ENCODE measurements at places on chromosomes 7 and 10.

DNA sequence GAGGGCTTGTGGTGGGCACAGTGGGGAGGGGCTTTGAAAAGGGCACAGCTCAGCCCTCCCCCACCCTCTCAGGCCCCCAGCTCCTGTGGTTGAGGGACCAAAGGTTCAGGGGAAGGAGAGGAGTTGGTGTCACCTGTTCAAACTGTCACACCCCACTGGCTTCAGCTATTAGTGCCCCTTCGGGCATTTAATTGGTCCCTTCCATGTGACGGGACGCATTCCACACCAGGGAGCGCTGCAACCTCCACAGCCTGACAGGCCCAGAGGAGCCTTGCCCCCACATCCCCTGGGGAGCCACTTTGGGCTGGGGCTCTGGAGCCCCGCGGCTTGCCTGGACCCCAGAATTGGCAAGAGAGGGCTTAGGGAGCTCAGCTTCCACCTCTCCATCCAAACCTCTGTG is 75.7 kb downstream of the C10orf105 start:
- no peak for DNase-seq

DNA sequence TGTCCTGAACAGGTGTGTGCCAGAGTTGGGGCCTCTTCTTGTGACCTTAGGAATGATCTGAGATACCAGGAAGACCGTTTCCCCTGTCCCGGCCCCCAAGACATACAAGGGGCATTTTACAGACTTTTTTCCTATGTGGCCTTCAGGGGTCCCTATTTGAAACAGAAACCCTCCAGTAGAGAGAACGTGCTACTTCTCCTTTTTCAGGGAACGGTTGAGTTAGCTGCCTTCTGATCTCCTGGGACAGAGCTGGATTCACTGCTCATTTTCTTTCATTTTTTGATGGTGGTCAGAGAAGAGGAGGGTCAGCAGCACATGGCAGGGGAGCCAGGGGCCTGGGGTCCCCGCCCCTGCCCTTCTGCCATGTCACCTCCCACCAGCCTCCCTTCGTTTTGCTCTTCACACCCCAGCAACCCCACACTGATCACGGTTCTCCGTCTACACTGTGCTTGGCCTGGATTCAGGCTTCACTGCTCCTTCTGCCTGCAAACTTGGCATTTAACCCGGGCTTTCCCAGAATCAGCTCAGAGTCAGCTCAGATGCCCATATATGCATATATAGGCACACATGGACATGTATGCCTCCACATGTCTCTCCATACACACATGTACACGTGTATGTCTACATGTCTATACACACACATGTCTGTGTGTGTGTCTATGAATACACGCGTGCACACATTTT is 138.1 kb upstream of the BTBD16 start:
- no peak for DNase-seq

GRCh38 chr7:78215199-78215598 is 416.6 kb downstream of the PHTF2 start:
- DNase-seq = no peak

- no peak for DNase-seq
Observed at GRCh38 chr10:7506571-7506970, 95.7 kb upstream of the SFMBT2 start.

GRCh38 chr10:122786269-122786668 is 59.4 kb downstream of the CUZD1 start:
- DNase-seq = peak; percentile 39

DNA sequence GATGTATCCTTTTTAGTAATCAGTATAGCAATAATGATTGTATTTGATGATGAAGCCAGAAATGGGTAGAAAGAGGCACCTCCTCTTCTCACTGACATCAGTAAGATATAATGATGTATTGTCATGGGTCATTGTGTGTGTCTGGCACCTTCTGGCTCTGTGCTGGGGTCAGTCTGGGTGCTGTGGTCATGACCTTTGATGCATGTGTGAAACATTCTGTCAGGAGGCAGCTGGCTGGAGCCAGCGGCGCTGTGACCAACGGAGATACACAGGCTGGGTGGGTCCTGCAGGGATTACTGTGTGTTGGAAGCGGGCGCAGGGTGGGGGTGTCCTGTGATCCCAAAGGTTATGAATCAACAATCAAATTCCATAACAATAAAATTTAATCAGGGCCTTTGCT is 35.2 kb downstream of the EEPD1 start:
- no peak for DNase-seq

GRCh38 chr7:55565681-55566080 is 6.6 kb downstream of the VOPP1 start:
- no peak for DNase-seq

GRCh38 chr10:23157691-23158369 is 34.3 kb upstream of the PTF1A start:
- DNase-seq = peak; percentile 46

DNA sequence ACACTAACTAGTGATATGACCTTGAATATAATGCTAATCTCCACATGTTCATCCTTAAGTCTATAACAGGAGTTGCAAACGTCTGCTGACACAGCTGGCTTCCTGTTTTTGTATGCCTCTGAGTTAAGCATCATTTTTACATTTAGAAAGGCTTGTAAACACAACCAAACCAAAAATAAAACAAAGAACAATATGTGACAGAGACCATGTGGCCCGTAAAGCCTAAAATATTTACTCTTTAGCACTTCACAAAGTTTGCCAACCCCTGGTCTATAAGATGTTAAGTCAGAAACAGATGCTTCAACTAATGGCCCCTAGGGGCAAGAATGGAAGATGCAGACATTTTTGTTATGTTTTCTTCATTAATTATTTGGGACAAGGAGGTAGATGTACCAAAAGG is 109.3 kb downstream of the CPEB3 start:
- DNase-seq = no peak

GRCh38 chr10:49830846-49831245 is 68.7 kb upstream of the OGDHL start:
- no peak for DNase-seq

- DNase-seq = no peak
Observed at GRCh38 chr7:32579776-32580175, 84.5 kb downstream of the AVL9 start.

DNA sequence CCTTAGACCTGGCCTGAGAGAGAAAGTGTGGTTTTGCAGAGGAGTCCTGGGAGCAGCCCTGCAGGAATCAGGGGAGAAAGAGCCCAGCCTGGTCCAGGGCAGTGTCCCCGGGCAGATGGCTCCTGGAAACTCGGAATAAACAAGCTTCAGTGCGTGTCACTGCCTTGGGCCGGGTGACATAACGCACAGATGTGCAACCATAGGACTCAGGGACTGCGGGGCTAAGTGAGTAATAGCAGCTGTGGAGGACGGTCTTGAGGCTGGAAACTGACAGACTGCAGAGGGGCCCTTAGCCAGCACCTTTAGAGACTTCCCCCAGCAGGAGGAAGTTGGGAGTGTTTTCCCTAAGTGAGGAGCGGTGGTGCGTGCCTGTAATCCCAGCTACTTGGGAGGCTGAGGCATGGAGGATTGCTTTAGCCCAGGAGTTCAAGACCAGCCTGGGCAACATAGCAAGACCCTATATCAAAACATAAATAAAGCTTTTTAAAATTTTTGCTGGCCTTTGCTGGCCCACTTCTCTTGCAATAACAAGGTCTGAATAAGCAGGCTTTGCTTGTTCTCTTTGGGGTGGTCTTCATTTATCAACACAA is 5.3 kb upstream of the CLIP2 start:
- peak; percentile 84 for DNase-seq

DNA sequence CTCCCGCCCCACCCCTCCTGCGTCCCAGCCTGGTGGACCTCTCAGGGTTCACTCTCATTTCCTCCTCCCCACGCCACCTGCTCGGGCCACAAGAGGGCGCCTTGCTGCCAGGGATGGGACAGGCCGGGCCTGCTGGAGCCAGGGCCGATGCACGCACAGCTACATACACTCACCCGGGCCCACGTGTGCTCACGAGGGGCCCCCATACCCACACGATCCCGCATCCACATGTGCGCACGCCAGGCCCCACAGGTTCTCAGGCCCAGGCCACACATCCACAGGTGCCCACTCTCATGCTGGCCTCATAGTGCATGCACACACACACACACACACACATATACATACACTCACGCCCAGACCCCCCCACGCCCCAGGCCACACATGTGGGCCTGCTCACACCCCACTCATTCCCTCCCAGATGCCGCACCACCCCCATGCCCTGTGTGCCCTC is 68.6 kb downstream of the LHPP start:
- peak; percentile 74 for DNase-seq

DNA sequence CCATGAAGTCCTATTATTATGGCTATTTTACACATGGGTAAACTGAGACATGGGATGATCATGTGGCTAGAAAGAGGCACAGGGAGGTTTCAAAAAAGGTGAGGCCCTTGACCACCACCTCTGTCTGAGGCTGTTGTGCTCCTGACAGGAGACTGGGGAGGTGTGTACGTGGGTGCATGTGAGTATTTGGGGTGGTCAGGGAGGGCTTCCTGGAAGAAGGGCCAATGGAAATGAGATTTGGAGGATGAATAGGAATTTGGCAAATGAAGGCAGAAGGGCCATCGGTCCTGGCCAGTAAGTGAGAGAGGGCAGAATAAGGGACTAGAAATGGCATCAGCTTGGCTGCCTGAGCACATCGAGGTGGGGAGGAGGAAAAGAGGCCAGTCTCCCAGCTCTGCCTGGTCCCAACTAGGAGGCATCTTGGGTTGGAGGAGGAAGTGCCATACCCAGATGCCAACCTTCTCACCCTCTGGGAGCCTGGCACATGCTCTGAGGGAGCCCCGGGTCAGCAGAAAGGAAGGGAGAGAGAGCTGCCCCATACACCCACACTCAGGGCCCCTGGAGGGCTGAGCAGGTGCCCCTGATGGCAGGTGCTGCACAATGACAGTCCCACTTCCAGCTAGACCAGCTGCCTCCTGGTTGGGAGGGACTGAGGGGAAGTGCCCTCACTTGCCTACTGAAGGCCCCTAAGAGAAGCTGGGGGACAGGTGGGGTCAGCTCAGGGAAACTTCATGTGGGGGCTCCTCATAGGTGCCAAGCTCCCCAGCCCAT is 47.7 kb downstream of the CDH23 start:
- no peak for DNase-seq

DNA sequence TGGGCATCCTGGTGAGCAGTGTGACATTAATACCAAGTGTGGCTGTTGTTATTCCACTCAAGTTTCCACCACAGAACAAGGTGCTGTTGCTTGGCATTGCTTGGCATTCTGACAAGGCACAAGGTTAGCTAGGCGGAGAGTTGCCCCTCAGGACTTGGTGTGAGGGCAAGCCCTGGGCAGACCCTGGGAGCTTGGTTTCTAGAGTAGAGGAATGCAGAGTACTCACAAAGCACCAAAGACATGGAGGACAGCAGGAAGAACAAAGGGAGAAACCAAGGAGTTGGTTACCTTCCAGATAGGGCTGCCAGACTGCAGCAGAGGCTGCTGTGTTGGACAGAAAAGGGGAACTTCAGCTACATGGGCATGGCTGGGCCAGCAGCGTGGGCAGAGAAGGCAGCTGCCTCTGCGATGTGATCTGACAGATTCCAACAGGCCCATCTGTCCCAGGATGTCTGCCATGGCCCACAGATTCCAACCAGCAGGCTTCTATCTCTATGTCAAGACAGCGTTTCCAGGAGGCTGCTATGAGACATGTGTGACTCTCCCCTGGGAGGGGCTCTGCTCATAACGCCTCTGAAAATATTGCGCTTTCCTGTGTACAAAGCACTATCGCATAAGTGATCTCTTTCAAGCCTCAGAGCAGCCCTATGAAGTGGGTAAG is 1.8 kb downstream of the GOLGA7B start:
- DNase-seq = no peak

DNA sequence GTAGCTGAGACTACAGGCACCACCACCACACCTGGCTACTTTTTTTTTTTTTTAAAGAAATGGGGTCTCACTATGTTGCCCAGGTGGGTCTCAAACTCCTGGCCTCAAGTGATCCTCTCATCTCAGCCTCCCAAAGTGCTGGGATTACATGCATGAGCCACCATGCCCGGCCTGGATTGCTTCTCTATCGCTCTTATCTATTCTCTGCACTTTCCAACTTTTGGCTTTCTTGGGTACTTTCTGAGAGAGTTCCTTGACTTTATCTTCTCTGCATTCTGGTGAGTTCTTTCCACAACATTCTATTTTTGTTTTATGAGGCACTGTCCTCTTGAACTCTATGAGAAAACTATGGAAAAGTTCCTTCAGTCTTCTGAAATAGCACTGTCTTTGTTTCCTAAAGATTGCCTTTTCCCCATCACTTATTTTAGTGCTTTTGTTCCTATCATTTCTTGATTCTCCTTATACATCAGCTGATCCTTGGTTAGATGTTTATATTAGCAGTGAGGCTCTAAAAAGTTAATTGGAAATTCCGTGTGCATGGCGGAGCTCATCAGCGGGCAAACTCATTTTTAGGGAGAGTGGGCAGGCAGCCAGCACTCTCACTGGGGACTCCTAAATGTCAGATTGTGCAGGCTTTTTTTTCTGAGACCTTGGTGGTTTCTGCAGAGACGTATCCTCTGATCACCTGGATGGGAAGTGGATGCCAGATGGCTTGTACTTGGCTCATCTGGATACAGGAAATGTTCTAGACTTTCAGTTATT is 43.9 kb downstream of the HIP1 start:
- DNase-seq = no peak
